ENCODE measurements at places on chromosomes 4 and X. TPM values are rescaled to one million over a fixed set of nuclear protein-coding genes. Genes with fewer than 3 reads are reported as not detected.

ENAM gene
- not detected for total RNA-seq

ARHGAP36 gene
- not detected for total RNA-seq

DNA sequence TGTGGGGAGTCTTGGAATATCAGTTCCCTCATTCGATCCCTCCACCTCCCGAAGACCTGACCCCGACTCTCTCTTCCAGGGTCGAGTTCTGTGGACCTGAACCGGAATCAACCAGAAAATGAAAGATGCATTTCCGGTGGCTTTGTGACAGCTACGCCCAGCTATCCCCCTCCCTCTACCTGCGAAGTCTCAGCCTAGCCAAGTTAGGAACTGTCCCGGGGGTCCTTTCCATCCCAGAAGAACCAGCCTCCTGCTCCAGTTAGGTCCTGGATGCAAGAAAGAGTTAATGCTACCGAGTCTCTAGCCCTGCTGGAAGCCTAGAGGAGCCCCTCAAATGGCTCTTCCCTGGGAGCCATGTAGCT is 13.4 kb upstream of the ETDC start:
- H3K27me3 ChIP-seq, result no peaks in the 10 kb centered on the region
- peak overlapping the region; percentile 87 for H3K4me3 ChIP-seq
- peak overlapping the region; percentile 61 for H3K27ac ChIP-seq
- no peak for DNase-seq

GRCh38 chrX:138485767-138486166 is 225.8 kb downstream of the FGF13 start:
- H3K36me3 ChIP-seq, result no peaks in the 10 kb centered on the region
- H3K4me3 ChIP-seq, result no peak overlapping the region
- no peak for DNase-seq
- no peak overlapping the region for H3K27ac ChIP-seq

- no peak for DNase-seq
- no peaks in the 10 kb centered on the region for H3K36me3 ChIP-seq
- no peak overlapping the region for H3K27ac ChIP-seq
Measured at GRCh38 chrX:95628796-95629195, 1055.8 kb upstream of the DIAPH2 start.

GRCh38 chrX:23390979-23391378 is 56.3 kb downstream of the PTCHD1 start:
- no peak overlapping the region for H3K27ac ChIP-seq
- no peak for DNase-seq
- no peaks in the 10 kb centered on the region for H3K27me3 ChIP-seq
- H3K4me1 ChIP-seq, result no peaks in the 10 kb centered on the region
- H3K36me3 ChIP-seq, result no peaks in the 10 kb centered on the region

CTAG2 gene
- total RNA-seq, result not detected

- no peaks in the 10 kb centered on the region for H3K36me3 ChIP-seq
- no peak for DNase-seq
- no peak overlapping the region for H3K27ac ChIP-seq
- no peaks in the 10 kb centered on the region for H3K27me3 ChIP-seq
- H3K4me1 ChIP-seq, result no peaks in the 10 kb centered on the region
- H3K4me3 ChIP-seq, result no peak overlapping the region
Measured at GRCh38 chrX:111284631-111285293, 14.5 kb upstream of the CAPN6 start.

TRIML2 gene
- not detected for total RNA-seq

DNA sequence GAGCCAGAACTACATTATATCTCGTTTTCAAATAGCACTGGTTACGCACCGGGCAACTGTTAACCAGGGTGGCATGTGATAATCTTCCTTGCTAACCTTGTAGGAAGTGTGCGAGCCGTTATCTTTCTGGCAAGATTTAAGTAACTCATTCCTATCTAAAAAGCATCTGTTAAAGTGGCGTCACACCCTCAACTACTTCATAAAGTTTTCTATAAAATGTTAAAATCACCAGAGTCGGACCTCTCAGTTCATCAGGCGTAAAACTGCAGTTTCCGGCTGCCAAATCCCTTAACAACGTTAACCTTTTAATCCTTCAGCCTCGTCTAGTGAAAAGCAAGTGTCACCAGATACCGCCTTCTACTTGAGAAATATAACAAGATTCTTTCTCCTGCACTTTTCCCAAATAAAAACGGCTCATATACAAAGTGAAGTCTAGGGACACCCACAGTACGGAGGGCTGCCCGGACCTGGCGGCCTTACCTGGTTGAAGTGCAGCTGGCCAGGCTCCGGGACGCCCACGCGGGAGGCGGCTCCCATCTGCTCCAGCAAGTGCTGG is 1.2 kb downstream of the SLC39A8 start:
- DNase-seq, result no peak
- peak overlapping the region; percentile 89 for H3K4me3 ChIP-seq
- no peaks in the 10 kb centered on the region for H3K27me3 ChIP-seq
- H3K27ac ChIP-seq, result peak overlapping the region; percentile 93
- peaks cover 34% of the 10 kb centered on the region for H3K4me1 ChIP-seq

PNPLA4 gene
- 8.2 TPM for total RNA-seq

DNA sequence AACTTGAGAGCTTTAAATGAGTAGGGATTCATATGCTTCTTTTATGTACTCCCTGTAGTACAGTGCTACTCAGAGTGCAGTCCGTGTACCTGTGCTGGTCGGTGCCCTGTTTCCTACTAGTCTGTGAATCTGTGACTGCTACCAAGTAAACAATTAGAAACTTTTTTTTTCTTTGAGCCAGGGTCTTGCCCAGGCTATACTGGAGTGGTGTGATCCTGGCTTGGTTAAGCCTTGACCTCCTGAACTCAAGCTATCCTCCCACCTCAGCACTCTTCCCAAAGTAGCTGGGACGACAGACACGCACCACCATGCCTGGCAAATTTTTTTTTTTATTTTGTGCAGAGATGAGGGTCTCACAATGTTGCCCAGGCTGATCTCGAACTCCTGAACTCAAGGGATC is 6.4 kb upstream of the GPC3 start:
- H3K4me3 ChIP-seq, result no peak overlapping the region
- H3K36me3 ChIP-seq, result no peaks in the 10 kb centered on the region
- no peak for DNase-seq
- H3K4me1 ChIP-seq, result no peaks in the 10 kb centered on the region
- H3K27ac ChIP-seq, result no peak overlapping the region

GRCh38 chr4:16026160-16026761 is 57.6 kb downstream of the PROM1 start:
- no peaks in the 10 kb centered on the region for H3K4me1 ChIP-seq
- H3K36me3 ChIP-seq, result no peaks in the 10 kb centered on the region
- peaks cover 6% of the 10 kb centered on the region for H3K27me3 ChIP-seq

DNA sequence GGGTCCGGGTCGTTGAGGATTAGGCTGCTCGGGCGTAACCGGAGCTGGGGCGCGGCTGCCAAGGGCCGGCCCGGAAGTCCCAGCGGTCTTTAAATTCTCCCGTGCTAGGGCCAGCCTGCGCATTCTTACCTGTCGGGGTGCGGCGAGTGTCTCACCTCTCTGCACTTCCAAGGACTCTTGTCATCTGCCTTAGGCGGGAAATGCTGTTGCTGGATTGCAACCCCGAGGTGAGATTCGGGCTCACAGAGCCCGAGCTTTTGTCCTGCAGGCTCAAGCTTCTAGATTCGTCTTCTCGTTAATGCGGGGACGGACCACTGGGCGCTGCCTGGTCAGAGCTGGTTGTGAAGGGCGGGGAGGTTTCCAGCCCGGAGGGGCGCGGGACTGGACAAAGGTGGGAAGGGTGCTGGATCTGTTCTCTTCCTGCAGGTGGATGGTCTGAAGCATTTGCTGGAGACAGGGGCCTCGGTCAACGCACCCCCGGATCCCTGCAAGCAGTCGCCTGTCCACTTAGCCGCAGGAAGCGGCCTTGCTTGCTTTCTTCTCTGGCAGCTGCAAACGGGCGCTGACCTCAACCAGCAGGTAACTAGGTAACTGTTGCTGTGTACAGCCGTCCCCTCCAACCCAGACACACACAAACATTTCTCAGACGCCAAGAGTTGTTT is at the start of gene ANKRD37:
ANKRD37 (plus strand) TSS at position 118 of the 662 bp plus-strand sequence; CDS start at position 201, 83 bp downstream.
- peak within 1 kb of the TSS; percentile 94 for H3K27ac ChIP-seq
- peaks cover 63% of the 10 kb centered on the region for H3K4me1 ChIP-seq
- H3K36me3 ChIP-seq, result peaks cover 32% of the 10 kb centered on the region
- peak; percentile 18 for DNase-seq
- H3K4me3 ChIP-seq, result peak within 1 kb of the TSS; percentile 94

CASK gene
- 21.5 TPM for total RNA-seq

- no peaks in the 10 kb centered on the region for H3K36me3 ChIP-seq
- H3K27me3 ChIP-seq, result peaks cover 4% of the 10 kb centered on the region
- no peak overlapping the region for H3K27ac ChIP-seq
- no peak overlapping the region for H3K4me3 ChIP-seq
- no peaks in the 10 kb centered on the region for H3K4me1 ChIP-seq
Measured at GRCh38 chr4:99693140-99693539, 35.5 kb upstream of the C4orf54 start.

DNA sequence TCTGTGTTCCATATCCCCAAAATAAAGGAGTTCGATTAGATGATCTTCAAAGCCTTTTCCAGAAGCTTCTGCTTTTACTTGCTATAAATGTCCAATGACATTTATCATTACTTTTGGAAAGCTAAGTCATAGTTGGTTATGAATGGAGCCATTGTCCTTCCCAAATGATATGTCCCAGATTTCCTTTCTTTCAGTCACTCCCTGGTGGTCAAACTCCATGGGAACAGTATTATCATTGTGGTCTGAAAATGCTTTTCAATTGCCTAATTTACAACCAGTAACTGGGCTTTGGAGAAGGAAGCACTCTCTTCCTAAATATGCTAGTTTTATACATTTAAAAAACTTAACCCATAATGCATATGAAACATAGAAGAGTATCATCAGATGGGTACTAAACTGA is 571.5 kb upstream of the AMOT start:
- no peak overlapping the region for H3K4me3 ChIP-seq
- no peak for DNase-seq
- no peaks in the 10 kb centered on the region for H3K27me3 ChIP-seq
- no peaks in the 10 kb centered on the region for H3K36me3 ChIP-seq

GRCh38 chr4:134624365-134624764 is 422.8 kb upstream of the PABPC4L start:
- no peaks in the 10 kb centered on the region for H3K27me3 ChIP-seq
- no peak for DNase-seq
- no peak overlapping the region for H3K27ac ChIP-seq
- no peak overlapping the region for H3K4me3 ChIP-seq
